ENCODE measurements at places on chromosomes 11 and 22.

DNA sequence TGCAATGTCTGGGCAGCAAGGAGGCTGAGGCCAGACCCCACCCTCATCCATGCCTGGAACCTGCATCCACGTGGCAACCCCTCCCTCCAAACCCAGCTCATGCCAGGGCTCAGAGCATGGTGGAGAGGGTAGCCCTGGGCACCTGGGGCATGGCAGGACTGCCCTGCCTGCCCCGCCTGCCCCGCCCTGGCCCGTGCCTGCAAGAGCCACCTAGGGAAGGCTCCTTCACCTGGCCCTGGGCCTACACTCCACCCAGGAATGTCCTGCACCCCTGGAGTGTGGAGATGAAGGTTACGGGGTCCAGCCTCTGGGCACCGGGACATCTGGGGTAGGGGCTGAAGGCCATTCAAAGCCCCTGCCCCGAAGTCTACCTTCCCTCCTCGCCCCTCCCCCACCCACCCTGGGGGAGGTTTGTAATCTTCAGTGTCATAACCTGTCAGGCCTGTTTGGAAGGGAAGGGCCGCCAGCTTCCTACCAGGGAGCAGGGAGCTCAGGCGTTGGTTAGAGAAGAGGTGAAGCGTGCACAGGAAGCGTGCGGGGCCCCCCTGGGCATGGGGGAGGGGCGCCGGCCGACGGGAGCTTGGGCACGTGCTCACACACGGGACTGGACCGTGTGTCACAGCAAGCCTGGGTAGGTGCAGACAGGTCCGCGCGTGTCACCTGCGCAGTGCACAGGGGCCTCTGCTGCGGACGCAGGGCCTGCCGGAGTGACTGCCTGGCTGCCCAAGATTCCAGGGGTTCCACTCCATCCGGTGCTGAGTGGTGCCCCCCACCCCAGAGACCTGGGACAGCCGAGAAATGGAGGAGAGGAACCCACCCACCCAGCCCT, 30.7 kb upstream of the TH start:
- DNase-seq, result no peak

- no peak for DNase-seq
Observed at GRCh38 chr11:69102732-69103615, 52.8 kb upstream of the SMIM38 start.

- peak; percentile 75 for DNase-seq
Observed at GRCh38 chr11:103055221-103055890, 36.6 kb downstream of the DCUN1D5 start.

GRCh38 chr11:113188371-113188834, 126.0 kb upstream of the TTC12 start:
- peak; percentile 93 for DNase-seq

DNA sequence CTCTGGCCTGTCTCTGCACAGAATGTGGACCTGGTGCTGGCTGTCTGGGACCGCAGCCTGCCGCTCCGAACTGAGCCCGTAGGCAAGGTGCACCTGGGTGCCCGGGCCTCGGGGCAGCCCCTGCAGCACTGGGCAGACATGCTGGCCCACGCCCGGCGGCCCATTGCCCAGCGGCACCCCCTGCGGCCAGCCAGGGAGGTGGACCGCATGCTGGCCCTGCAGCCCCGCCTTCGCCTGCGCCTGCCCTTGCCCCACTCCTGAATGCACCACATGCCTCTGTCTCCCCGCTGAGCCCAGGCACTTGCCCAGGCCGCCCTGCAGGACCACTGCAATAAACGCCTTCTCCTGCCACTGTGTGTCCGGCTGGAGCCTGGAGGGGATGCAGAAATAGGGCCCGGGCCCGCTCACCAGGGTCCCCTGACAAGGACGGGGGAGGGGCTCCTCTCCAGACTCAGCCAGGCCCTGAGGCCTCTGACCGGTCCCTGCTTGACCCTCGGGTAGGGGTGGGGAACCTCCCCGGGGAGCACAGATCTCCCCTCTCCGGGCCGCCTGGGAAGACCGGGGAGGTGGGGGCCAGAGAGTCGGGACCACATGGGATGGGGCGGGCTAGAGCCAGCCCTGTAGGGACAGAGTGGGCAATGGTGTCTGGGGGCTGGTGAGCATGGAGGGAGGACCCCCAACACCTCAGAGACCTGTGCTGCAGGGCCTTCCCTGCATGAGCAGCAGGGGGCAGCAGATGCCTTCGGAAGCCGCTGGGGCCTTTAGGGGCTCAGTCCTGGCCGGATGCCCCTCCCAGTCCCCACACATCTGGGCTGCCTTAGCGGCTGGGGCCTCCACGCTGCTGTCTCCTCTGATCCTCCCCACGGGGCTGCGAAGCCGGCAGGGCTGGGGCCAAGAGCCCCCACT, 1.4 kb upstream of the TNNI2 start:
- peak; percentile 74 for DNase-seq

All from suppressor macrophage treated with lipopolysaccharide for 1 hour (primary cell).